ENCODE measurements at places on chromosomes 12 and 14.

GRCh38 chr14:96055065-96055752 is 16.0 kb downstream of the C14orf132 start:
- DNase-seq: no peak

- DNase-seq: no peak
Measured at GRCh38 chr14:22882529-22883172, 371 bp upstream of the REM2 start.

DNA sequence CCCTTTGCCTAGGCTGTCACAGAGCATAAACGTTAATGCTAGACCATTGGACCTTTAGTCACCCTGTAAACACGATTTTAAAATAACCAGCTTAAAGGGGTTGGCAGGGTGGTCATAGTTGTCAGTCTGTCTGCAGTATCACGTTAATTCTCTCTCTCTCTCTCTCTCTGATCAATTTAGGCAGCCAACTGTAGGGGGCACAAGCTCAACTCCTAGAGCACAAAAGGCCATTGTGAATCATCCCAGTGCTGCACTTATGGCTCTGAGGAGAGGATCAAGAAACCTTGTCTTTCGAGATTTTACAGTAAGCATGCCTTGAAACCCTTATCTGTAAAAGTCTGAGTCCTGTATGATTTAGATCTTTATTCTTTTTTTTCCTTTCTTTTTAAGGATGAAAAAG is 97.1 kb downstream of the SCAF11 start:
- no peak for DNase-seq

DNA sequence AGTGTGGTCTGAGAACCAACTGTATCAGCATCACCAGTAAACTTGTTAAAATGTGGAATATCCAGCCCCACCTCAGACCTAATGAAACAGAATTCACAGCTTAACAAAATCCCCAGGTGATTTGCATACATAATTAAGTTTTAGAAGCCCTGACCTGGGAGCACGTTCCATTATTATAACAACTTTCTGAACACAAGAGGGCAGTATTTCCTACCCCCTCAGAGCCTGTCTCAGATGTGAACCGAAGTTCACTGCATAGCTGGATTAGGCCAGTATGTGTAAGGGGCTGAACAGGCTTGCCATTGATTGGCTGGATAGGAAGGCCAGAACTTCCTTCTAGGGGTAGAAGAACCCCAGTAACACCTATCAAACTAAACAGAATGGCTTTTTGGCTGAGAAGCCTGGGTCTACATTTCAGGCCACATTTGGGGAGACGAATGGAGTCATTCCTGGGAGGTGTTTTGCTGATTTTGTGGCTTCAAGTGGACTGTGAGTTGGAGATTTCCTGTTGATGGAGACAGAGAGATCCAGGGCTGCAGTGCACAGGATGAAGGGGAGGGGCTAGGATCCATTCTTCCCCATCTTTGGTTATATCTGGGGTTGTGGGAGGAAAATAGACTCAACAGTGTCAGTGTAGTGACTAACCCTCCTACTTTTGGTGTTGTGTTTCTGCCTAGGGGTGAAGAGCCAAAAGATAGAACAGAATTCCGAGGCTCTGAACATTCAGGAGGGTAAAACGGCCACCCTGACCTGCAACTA is 94.7 kb upstream of the OR4E1 start:
- no peak for DNase-seq

DNA sequence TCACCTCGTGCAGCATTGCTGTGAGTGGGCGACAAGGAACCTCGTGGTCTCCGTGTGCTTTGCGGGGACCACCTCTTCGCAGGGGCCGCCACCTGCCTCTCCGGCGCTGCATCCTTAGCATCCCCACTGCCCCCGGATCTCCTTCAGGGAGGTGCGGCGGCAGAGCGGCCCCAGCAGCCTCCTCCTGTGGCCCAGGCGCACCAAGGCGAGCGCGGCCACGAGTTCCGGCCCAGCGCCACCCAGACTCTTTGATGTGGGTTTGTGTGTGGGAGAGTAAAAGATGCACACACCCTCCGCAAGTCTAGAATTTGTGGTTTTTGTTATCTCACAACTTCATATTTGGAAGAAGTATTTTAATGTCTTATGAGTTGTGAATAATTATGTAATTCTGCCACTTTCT is 118.8 kb upstream of the DIO3 start:
- DNase-seq: no peak

DNA sequence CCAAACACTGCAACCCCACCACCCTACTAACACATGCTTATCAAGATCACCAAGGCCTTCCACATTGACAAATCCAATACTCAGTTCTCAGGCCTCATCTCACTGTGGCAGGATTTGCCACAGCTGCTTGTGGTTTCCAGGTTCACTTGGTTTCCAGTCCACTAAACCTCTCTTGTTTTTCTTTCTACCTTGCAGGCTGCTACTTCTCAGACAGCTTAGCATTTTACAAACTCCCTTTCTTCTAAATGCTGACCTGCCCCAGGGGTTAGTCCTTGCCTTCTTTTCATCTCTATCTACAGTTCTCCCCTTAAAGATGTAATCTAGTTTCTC is 84.1 kb downstream of the BCAT1 start:
- no peak for DNase-seq

- no peak for DNase-seq
Measured at GRCh38 chr14:66081594-66082376, 404.4 kb upstream of the CCDC196 start.

DNA sequence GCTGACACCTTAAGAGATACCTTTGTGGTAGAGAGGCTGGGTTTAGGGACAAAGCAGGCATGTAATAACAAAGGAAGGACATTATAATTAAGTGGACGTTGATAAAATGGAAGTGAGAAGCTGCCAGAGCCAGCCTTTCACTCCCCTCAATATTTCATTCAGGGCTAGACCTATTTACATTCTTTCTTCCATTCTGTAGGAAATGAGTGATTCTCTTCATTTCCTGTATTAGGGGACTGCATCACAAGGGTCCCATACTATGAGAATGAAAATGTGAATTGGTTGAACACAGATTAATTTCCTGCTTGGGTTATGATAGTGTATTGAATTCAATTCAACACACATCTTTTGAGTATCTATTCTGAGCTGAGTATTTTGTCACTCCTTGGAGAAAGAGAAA is 143.0 kb downstream of the OTOGL start:
- no peak for DNase-seq

DNA sequence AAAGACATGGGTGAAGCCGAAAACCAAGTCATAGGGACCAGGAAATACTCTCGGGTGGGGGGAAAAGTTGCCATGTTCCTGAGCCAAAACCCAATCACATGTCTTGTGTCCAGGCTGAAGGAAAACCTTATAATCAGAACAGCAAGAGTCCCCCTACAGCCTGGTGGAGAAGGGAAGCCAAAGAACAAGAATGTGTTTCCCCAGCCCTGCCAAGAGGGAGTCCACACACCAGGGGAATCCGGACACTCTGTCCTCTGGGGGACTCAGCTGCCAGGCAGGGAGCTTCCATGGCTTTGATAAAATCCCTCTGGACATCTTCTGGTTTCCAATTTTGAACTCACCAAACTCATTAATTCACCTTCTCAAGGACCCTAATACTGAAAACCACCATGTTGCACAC is 273.0 kb downstream of the FOXN3 start:
- DNase-seq: no peak

- DNase-seq: no peak
Measured at GRCh38 chr14:101232340-101233020, 328.8 kb upstream of the DIO3 start.

DNA sequence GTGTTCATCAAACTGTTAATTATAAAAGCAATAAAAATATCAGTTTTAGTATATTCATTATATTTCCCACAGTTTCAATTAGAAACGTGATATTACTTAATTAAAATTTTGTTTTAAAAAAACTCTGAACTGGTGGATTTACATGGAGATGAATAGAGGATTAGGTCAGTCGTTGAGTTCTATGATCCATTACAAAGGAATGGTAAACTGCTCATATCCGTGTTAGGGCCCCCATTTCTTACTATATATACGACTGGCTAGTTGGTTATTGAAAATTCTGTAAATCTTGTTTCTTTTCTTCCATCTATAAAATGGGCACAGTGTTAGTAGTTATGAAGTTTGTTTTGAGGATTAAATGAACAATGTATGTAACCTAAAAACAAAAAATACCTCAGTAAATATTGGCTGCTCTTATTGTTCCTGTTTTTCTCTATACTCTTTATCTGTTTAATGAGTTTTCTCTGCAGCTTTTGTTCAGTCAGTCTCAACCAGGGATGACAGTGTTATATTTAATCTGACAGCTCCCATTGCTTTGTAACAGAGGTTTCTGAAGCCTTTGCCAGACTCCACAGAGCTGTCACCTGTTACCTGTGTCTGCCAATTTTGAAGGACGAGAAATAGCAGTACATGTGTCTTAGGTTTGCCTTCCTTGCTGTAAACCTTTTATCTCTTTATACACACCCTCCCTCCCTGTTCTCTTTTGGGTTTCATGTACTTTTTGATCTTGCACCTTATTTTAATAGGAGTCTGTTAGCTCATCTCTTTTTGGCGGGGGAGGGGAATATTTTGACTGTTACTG is 41.5 kb downstream of the FRS2 start:
- no peak for DNase-seq

DNA sequence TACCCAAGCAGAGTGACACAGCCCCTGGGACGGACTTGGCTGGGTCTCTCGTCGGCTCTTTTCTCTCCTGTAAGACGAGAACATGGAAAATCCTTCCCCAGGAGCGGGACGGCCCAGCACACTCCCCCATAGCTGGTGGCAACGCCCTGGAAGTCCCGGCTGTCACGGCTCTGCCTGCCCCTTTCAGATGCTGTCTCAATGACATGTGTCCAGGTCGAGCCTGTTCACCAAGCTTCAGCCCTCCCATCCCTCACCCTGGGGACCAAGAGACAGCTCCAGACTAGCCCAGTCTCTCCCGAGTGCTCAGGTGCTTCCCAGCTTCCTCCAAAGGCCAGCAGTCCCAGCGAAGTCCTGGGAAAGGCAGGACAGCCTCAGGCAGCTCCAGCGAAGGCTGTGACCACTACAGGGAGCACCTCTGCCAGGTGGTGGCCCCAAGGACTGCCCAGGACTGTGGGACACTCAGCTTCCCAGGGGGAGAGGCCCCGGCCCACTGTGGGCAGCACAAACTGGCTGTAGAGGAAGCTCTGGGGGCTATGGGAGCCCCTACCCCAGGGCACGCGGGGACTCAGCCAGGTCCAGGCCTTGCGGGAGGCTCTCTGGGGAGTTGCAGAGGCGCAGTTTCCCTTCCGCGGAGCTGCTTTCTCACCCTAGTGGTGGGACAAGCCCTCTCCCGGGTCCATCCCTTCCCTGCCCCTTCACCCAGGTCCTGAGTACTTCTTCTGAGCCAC is 33.6 kb downstream of the TNFAIP2 start:
- no peak for DNase-seq

GRCh38 chr12:77087427-77087826 is 22.1 kb upstream of the E2F7 start:
- DNase-seq: peak; percentile 82

- DNase-seq: no peak
Measured at GRCh38 chr12:13727707-13728195, 253.7 kb downstream of the GRIN2B start.

GRCh38 chr14:51636109-51636508 is 15.6 kb upstream of the FRMD6 start:
- DNase-seq: no peak

- no peak for DNase-seq
Measured at GRCh38 chr14:100748944-100749343, 22.3 kb downstream of the DLK1 start.

DNA sequence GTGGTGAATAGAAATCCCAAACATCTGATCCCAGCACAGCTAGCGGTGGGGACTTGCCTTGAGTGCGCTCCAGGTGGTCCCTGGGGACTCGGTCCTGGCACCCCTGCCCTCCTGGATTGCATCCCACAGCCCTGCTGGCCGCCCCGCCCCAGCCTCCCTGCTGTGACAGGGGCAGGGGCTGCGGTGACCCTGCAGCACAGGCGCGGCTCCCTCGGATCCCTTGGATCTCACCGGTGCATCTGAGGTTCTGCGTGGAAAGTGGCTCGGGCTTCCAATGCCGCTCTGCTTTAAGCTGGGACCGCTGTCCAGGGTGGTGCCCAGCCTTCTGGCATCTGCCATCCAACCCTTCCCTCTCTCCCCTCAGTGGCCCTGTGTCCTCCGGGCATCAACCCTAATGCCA is 16.0 kb downstream of the ANKRD9 start:
- no peak for DNase-seq

DNA sequence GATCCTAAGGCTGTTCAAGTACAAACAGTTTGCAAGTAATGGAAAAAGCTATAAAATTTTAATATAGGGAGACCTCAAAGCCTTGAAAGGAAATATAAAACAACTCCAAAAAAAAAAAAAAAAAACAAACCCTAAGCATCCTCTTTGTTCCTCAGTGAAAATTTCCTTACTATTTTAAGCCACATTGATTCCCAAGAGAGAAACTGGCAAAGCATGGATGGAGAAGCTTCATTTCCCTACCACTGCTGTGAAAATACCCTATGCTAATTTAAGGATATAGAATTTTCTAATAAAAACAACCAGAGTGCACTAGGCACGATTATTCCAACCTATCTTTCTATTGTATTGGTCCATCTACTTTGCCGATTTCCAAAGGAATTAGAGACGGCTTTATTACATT is 283.1 kb downstream of the CACNA1C start:
- no peak for DNase-seq

- no peak for DNase-seq
Measured at GRCh38 chr12:91033251-91033650, 24.6 kb downstream of the KERA start.

DNA sequence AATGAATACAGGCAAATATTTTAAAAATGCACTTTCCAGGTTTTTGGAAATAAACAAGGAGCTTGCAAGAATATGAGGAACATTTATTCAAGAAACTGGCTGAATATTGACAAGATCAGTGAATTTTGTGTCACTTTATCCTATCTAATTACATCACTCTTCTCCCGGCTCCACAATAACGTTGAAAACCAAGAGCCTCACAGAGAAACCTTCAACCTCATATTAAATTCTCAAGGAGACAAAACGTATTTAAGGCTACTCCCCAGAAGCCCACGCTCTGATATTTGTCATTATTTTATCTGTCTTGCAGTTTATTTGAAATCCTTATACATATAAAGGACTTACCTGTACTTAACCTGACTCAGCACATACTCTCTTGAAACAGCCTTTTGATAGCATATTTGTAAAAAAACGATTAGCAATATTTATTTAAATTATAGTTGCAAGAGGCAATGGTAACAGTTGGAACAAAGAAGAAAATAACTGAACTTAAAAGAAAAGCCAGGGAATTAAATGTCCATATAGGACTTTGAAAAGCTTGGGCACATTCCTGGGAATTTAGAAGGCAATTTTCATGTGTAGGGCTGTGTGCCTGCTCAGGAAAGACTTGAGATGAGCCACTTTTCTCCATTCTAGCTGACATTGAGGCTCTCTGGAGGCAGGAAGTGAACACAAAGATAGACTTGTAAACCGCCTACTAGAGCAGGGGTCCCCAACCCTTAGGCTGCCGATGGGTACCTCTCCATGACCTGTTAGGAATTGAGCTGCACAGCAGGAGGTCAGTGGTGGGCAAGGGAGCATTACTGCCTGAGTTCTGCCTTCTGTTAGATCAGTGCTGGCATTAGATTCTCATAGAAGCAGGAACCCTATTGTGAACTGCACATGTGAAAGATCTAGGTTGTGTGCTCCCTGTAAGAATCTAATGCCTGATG is 636.4 kb downstream of the SLC16A7 start:
- no peak for DNase-seq

- DNase-seq: no peak
Measured at GRCh38 chr12:112685321-112685720, 106.2 kb upstream of the RPH3A start.

- DNase-seq: no peak
Measured at GRCh38 chr12:53236443-53237111, 4.6 kb upstream of the RARG start.
